ENCODE measurements at places on chromosomes 16 and 17.

DNA sequence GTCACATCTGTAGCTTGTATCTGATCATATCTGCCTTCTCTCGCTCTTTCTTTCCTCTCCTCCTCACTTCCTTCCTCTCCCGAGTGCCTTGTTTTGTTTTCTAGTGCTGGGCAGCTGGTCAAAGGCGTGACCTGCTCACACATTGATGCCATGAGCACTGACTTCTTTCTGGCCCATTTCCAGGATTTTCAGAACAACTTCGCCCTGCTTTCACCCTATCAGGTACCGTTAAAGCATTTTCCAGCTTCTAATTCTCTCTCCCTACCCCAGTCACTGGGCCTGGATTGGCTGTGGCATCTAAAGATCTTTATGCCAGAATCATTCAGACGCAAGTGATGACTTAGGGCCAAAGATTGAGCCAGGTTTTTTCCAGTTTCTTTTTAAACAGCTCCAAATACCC, 55.5 kb downstream of the OTOA start:
- no peak for DNase-seq

DNA sequence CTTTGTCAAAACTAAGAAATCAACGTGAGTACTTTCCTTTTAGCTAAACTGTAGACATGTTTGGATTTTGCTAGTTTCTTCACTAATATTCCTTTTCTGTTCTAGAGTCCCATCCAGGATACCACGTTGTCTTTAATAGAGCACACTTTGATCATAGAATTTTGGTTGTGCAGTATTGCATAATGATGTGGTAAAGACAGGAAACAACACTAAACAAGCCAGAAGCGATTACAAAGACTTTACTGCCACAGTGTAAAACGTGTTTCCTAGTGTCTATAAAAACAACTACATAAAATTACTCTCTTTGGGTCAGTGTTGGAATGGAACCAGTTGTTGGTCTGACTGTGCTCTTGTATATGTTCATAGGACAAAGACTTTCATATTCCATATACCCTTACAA, 19.3 kb downstream of the SHISA9 start:
- DNase-seq: no peak

GRCh38 chr17:67449845-67450755, 73.0 kb downstream of the PITPNC1 start:
- no peak for DNase-seq

DNA sequence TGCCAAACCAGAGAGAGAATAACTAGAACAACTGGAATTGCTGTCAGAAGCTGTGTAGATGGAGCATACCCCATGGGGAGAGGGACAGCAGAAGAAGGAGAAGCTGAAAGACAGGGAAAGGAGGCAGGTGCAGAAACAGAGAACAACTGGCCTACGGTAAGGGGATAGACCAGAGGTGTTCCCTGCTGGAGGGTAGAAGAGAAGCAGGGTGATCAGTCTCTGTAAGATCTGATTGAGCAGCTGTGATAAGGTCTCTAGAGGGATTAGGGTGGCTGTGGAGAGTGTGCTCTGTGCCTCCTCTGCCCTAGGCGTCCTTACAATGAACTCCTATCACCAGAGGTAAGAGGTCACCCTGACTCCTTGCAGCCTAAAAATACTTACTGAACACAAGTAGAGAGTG, 30.4 kb upstream of the HS3ST3B1 start:
- no peak for DNase-seq

DNA sequence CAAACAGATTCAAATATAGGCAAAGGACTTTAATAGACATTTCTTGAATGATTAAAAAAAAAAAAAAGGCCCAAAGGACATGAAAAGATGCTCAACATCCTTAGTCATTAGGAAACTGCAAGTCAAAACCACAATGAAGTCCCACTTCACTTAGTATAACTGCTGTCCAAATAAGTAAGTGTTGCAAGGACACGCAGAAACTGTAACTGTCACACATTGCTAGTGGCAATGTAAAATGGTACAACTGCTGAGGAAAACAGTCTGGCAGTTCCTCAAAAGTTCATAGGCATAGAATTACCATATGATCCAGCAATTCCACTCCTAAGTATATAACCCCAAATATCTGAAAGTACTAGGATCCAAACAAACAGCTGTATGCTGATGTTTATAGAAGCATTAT, 112.7 kb downstream of the BRIP1 start:
- DNase-seq: no peak

DNA sequence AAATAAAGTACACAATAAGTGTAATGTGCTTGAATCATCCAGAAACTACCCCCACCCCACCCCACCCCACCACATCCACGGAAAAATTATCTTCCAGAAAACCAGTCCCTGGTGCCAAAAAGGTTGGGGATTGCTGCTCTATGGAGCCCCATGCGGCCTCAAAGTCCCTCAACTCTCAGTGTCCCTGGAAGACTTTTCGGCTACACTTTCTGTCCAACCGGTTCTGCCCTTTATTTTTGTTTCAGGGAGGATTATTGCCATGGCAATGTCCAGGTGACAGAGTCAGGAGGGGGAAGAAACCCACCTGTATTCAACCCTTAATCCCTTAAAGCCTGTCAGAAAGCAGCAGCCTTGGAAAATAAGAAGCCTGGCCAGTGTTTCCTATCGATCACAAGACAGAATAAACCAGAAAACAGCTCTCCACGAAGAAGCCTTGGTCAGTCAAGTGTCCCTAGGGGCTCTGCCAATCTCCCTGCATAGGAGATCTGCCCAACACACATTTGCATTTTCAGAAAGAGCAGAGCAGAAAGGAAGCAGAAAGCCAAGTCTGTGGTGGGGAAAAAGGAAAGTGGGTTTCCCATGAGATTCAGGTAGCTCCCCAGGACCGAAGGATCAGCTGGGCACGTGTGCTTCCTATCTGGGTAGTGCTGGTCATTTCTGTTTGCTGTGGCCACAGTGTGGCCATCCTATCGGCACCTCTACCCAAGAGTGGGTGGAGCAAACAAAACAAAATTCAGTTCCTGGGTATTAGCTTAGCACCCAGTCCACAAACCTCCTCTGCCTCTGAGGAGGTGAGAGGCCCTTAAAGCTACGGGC, 342.7 kb downstream of the SOX9 start:
- DNase-seq: no peak

DNA sequence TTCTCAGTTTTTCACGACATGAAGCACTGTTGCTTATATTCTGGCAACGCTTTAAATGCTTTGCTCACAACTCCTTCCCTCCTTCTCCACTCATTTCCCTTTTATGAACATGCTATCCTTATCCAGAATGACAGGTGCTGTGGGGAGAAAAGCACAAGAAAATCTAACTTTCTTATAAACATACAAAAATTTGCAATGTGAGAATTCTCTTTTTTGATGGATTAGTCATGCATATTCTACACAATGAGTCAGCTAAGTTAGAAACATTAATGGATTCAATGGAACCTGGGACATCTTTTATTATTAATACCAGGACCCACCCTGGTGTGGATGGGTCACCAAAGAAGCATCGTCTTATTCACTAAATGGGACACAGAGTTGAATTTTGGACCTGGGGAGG, 234.6 kb upstream of the CDH5 start:
- DNase-seq: no peak

DNA sequence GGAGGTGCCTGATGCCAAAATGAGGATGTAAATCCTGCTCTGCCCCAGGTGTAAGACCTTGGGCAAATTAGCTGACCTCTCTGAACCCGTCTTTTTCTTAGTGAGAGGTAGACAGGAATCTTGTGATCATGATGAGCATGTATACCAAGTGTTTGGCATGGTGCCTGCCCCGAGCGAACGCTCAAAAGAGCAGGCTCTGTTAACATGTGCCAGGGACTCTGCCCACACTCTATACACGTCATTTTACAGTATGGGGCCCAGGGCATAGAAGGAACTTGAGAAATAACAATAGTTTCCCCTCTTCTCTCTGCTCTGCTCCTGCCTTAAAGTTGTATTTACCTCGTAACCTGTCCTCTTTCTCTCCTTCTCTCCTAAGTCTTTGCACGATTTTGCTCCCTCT, 9.3 kb upstream of the MAF start:
- no peak for DNase-seq

GRCh38 chr17:72916991-72917390, 175.5 kb downstream of the SLC39A11 start:
- no peak for DNase-seq

GRCh38 chr17:41812381-41813151, at the start of gene FKBP10:
TSS of gene FKBP10 (plus strand) at chr17:41813004. CDS start at chr17:41813035, 31 bp downstream.
- peak; percentile 75 for DNase-seq

GRCh38 chr16:67571981-67572431, 9.7 kb downstream of the CTCF start:
- no peak for DNase-seq

- no peak for DNase-seq
Observed at GRCh38 chr16:14415291-14415690, 214.8 kb downstream of the PARN start.

DNA sequence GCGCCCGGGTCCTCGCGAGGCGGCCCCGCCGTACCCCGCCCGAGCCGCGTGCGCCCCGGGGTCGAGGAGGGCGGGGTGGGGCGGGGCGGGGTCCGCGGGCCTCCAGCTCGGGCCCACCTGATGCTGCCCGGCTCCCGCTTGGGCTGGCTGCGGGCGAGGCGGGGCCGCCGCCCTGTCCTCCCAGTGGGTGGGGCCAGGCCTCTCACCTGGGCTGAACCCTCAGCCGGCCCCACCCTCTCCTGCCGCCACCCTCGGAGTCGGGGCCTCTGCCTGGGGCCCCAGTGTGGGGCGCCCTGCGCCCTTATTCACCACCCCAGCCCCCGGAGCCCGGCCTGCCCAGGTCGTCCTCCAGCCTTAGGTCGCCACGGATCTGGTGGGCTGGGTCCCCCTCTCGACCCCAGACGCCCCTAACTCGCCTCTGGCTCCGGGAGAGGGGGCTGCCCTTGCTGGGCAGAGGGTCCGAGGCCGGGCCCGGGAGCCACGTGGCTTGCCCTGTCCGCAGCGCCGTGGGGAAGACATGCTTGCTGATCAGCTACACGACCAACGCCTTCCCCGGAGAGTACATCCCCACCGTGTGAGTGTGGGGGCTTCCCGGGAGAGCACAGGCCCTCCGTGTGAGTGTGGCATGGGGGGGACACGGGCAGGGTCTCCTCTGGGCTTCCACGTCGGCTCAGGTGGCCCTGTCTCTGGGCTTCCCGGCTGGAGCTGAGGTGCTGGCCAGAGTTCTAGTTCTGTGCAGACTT, 578 bp downstream of the RAC3 start:
- no peak for DNase-seq

DNA sequence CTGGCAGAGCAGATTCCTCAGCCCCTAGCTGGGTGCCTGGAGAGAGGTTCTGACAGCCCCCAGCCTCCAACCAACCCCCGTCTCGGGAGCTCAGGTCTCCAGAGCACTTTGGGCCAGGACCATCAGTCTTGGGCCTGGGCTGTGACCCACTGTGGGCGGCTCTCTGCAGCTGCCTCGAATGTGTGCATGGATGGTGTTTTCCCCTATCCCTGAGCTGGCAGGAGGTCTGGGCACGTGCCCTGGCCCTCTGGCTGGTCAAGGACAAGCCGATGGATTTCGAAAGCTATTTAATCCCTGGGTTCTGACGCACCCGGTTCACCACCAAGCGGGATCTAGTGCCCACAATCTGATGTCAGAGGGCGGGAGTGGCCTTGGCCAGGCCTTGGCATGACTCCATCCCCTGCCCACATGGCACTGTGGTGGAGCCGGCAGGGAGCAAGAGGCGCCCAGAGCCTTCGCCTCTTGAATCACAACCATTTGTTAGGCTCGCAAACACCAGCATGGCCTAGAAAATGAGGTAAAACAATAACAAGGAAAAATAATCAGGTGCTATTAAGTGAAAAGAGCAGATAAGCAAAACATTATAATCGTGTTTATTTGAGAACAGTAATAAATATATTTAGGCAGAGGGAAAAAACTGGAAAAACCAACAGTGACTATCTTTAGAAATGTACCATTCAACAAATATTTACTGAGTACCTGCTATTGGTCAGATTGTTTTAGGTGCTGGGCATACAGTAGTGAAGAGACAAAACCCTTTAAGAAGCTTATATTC, 69.3 kb upstream of the TOB1 start:
- peak; percentile 71 for DNase-seq

GRCh38 chr17:47622180-47622549, 27.6 kb upstream of the KPNB1 start:
- no peak for DNase-seq

- DNase-seq: no peak
Observed at GRCh38 chr17:67210915-67211314, 34.1 kb downstream of the HELZ start.

DNA sequence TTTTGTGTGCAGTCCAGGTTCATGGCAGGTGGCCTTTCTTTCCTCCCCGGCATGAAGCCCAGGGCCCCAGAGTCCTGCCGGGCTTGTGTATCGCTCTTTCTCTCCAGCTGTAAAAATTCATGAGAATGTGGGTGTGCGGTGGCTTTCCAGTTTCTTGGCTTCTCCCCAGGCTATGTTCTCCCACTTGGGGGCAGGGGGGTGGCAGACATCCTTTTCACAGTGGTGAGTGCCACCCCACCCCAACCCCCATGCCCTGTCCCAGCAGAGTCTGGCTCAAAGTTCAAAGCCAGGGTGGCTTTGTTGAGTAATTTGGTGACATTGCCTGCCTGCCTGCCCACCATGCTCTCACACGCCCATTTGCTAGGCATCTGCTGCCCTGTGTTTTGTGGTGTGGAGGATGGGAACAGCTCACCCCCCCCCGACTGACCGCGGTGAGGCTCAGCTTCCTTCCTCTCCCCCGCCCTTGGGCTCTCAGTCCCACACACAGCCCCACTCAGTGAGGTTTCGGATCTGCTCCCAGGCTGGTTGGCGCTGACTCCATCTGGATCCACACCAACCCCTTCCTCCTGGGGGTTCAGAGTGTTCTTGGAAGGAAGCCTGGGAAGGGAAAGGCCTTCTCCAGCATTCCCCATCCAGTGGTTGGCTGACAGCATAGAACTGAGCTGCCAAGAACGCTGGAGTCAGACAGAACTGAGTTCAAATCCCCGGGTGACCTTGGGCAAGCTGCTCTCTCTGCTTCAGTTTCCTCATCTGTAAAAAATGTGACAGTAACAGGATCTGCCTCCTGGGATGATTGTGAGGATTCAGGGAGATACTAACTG, 36.0 kb downstream of the CHD9 start:
- peak; percentile 92 for DNase-seq

DNA sequence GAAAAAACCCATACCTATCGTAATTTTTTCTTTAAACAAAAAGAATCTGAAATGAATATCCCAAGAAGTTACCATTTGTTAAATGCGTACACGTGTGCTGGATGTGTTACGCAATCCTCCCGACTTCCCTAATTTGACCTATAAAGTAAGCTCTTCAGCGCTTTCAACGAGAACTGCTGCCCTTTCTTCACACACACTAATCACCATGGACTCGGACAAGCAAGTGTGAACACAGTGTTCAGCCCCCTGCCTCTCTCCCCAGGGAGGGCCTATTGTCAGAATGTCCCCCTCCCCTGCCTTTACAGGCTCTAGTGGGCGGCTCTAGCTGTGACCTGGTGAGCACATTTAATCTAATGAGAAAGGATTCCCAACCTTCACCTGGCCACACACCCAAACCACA, 216.1 kb downstream of the CEP112 start:
- no peak for DNase-seq

DNA sequence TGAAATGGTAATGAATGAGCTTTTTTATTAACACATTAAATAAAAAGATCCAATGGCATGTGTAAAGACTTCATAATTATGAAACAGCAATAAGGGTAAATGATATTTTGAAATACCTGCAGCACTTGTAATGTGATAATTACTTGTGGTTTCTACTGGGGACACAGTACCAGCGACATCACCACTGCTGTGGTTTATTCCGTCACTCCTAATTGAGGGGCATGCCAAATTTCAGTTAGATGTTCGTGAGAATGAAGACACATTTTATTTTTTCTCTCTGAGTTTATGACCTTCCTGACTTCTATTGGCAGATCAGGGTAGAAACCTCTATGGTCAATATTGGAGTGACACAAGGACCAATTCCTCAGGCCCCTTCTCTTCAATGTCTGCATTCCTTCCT, 131.9 kb upstream of the XYLT1 start:
- no peak for DNase-seq

GRCh38 chr17:17090642-17091103, 48.4 kb downstream of the MPRIP start:
- no peak for DNase-seq

All from left ventricle myocardium superior (tissue), 1 donor.